Ovary (tissue), 10 donors: ENCODE measurements at places on chromosomes 11 and 22. TPM values are rescaled to one million over a fixed set of nuclear protein-coding genes. Genes with fewer than 3 reads are reported as not detected.

GRCh38 chr11:84549217-84549616, 1077.9 kb downstream of the DLG2 start:
- DNase-seq, result no peak
- H3K27ac ChIP-seq, result no peak overlapping the region
- H3K4me1 ChIP-seq, result no peaks in the 10 kb centered on the region
- no peaks in the 10 kb centered on the region for H3K27me3 ChIP-seq
- H3K4me3 ChIP-seq, result no peak overlapping the region

- no peaks in the 10 kb centered on the region for H3K36me3 ChIP-seq
- H3K4me1 ChIP-seq, result peaks cover 1% of the 10 kb centered on the region
These were observed 14.5 kb upstream of the APLNR start for GRCh38 chr11:57251491-57252104.

Gene APOL5
- total RNA-seq, result not detected

Gene MPPED2
- total RNA-seq, result 0.30 TPM

DNA sequence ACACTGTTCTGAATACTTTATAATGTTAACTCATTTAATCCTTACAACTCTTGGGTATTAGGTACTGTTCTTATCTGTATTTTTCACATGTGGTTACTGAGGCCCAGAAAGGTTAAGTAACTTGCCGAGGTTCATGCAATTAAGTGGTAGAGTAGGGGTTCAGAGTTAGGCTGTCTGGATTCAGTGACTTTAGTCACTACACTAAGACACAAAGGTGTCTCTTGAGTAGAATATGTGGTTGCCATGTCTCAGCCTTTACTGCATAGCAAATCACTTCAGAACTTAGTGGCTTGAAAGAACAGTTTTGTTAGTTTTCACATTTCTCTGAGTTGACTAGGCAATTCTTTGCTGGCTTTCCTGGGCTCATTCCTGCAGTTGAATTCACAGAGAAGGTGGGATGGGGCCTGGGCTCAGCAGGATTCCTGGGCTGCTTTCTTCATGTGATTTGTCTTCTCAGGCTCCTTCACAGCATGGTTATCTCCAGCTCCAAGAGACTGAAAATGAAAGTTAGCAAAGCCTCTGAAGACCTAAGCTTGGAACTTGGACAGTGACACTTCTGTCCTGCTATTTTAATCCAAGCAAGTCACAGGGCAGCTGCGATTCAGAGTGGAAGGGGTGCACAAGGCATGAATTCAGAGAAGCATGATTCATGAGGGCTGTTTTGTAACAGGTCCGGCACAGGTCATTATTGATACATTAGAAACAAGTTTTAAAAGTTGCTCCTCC, 68.3 kb downstream of the SPECC1L start:
- DNase-seq, result no peak
- H3K27me3 ChIP-seq, result no peaks in the 10 kb centered on the region
- no peaks in the 10 kb centered on the region for H3K4me1 ChIP-seq
- H3K27ac ChIP-seq, result no peak overlapping the region
- H3K36me3 ChIP-seq, result no peaks in the 10 kb centered on the region

- H3K27me3 ChIP-seq, result no peaks in the 10 kb centered on the region
- no peak for DNase-seq
- no peak overlapping the region for H3K4me3 ChIP-seq
- no peak overlapping the region for H3K27ac ChIP-seq
- no peaks in the 10 kb centered on the region for H3K36me3 ChIP-seq
- no peaks in the 10 kb centered on the region for H3K4me1 ChIP-seq
These were observed 15.7 kb upstream of the AIFM3 start for GRCh38 chr22:20951151-20951931.

Gene CCDC157
- 28.0 TPM for total RNA-seq

- H3K27me3 ChIP-seq, result no peaks in the 10 kb centered on the region
- no peaks in the 10 kb centered on the region for H3K4me1 ChIP-seq
- no peaks in the 10 kb centered on the region for H3K36me3 ChIP-seq
- no peak for DNase-seq
- H3K4me3 ChIP-seq, result no peak overlapping the region
- H3K27ac ChIP-seq, result no peak overlapping the region
These were observed 728.1 kb downstream of the BRD1 start for GRCh38 chr22:49099496-49100124.

GRCh38 chr11:131671734-131672133, 301.3 kb downstream of the NTM start:
- H3K4me3 ChIP-seq, result no peak overlapping the region
- H3K27ac ChIP-seq, result no peak overlapping the region
- H3K27me3 ChIP-seq, result no peaks in the 10 kb centered on the region
- no peaks in the 10 kb centered on the region for H3K36me3 ChIP-seq
- no peak for DNase-seq

DNA sequence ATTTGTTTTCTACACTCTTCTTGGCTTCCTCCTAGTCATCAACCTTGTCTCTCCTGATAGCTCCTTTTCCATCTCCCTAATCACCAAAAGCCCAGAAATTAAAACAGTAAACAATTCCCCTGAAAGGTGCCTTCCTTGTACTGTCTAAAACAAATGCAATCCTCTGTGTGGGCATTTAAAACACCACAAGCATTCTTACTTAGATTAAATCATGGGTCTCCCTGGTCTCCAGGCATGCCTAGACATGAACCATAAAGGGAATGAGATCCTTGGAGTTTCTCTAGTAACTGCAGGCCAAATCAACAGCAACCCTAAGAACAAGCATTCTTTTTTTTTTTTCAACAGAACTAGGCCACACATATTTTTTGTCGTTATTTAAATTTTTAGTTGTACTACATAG, 1.9 kb downstream of the BTG4 start:
- no peak for DNase-seq
- no peak overlapping the region for H3K4me3 ChIP-seq
- H3K27ac ChIP-seq, result no peak overlapping the region
- H3K4me1 ChIP-seq, result peaks cover 6% of the 10 kb centered on the region

DNA sequence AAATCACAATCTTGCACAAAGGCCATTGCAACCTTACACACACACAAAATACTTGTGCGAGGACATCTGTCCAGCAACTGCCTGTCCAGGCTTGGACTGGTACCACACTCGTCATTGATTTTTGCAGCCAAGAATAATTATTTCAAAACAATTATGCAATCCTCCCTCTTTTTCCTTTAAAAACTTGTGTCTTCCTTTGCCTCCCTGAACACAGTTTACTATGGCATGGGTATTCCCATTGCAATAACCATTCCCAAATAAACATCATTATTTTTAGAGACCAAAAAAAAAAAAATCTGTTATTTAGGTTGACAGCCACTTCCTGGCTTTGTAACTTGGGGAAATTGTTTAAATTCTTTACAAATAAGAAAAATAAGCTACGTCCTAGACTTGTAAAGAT, 54.0 kb downstream of the C11orf91 start:
- H3K36me3 ChIP-seq, result no peaks in the 10 kb centered on the region
- peaks cover 1% of the 10 kb centered on the region for H3K4me1 ChIP-seq
- no peak overlapping the region for H3K27ac ChIP-seq
- H3K27me3 ChIP-seq, result no peaks in the 10 kb centered on the region
- no peak for DNase-seq

- no peak overlapping the region for H3K4me3 ChIP-seq
- H3K4me1 ChIP-seq, result no peaks in the 10 kb centered on the region
- H3K27ac ChIP-seq, result no peak overlapping the region
- peaks cover 3% of the 10 kb centered on the region for H3K27me3 ChIP-seq
- DNase-seq, result no peak
- no peaks in the 10 kb centered on the region for H3K36me3 ChIP-seq
These were observed 4.8 kb downstream of the MUC5B start for GRCh38 chr11:1227551-1228100.
